ENCODE measurements at places on chromosomes 6 and 20. TPM values are rescaled to one million over a fixed set of nuclear protein-coding genes. Genes with fewer than 3 reads are reported as not detected.

The IBTK gene
- total RNA-seq: 26.5 TPM

The AHI1 gene
- 27.6 TPM for total RNA-seq

The WFDC11 gene
- not detected for total RNA-seq

The SLC17A5 gene
- total RNA-seq: 10.8 TPM

The PPT2 gene
- 62.3 TPM for total RNA-seq

DNA sequence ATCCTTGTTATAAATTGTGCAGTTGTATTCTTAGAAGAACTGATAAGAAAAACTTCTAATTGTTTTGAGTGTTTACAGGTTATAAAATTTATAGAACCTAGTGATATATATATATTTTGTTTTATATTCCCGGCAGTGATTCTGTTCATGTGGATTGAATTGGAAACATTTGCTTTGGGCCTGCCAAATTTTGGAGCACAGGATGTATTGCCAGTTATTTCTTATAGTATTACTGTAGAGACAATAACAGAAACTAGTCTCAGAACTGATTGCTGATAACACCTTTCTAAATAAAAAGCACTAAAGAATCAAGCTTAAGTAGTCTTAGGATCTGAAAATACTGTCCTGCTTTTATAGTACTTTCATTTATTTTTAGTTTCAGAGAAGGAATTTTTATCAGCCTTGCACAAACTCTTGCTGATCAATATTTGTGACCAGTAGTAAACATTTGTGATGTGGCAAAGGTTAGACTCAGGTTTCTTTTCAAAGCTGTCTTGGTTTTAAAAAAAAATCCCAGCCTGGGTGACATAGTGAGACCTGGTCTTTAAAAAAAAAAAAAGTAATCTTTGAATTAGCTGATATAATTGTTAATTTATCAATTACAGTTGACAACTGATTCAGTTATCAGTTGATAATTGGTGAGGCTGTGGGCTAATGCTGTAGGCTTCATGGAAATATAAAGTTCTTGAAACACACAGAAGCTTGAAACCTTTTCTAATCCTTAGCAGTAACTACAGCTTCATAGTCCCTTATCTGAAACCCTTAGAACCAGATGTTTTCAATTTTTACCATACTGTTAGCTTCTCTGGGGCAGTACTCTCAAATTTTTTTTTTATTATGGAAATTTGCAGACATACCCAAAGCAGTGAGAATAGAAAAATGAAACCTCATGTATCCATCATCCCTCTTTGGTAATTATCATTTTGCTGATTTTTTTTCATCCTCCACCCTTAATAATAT lies 42.4 kb downstream of the RNGTT start:
- no peak for DNase-seq

GRCh38 chr6:2109796-2110195 lies 135.6 kb downstream of the GMDS start:
- DNase-seq: no peak

- no peak for DNase-seq
These were observed 238.9 kb upstream of the FLRT3 start for GRCh38 chr20:14576196-14576877.

DNA sequence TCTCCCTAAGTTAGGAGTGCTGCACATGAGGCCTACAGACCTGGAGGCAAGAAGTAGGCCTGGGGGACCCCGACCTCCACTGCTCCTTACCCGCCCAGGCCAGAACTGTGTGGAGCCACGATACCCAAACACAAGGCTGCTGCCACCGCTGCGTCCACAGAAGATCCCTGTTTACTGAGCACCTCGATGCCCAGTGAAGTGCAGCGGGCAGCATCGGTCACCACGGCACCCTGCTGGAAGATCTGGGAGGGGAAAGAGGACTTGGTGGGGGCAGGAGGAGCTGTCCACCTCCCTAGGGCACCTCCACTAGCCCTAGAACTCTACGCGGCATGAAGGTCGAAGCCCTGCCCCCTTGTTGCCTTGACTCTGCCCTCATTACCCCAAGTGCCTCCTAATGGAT lies 9.9 kb downstream of the GGT7 start:
- no peak for DNase-seq

- DNase-seq: no peak
These were observed 392.6 kb upstream of the MARCKS start for GRCh38 chr6:113464536-113464935.

GRCh38 chr6:4272996-4273395 lies 137.6 kb upstream of the ECI2 start:
- DNase-seq: no peak

- no peak for DNase-seq
These were observed 48.0 kb downstream of the NFATC2 start for GRCh38 chr20:51494241-51495110.

DNA sequence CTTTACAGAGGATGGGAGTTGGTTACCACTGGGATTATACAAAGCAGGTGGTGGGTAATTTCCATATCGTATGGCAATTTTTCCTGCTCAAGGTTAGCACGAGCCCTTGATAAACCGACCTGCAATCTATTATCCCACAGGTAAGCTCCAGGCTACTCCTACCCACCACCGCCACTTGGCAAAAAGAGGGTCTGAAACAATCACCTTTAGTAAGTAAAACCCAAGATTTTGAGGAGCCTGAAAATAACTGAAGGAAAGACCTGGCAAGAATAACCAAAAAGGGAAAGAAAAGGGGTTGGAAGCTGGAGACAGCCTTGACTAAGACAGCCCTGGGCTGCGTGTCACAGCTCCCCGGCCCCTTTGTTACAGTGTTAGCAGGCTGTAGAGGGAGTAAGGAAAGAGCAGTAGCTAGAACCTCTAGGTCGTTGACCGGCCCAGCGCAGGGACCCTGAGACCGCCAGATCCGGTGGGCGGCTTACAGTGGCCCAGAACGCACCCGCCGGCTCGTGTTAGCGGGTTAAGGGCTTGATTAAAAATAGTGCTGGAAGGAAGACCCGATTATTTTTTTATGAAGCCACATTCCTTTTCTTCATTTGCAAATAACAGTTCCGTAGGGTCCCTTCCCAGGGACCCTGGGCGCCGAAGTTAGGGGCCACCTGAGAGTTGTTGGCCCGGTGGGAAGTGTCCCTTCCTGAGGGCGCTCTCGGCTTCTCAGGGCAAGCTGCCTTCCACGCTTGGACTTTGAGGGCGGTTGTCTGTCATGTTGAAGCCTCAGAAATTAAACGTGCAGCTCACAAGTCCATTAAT lies 30.5 kb downstream of the TFAP2B start:
- DNase-seq: no peak

DNA sequence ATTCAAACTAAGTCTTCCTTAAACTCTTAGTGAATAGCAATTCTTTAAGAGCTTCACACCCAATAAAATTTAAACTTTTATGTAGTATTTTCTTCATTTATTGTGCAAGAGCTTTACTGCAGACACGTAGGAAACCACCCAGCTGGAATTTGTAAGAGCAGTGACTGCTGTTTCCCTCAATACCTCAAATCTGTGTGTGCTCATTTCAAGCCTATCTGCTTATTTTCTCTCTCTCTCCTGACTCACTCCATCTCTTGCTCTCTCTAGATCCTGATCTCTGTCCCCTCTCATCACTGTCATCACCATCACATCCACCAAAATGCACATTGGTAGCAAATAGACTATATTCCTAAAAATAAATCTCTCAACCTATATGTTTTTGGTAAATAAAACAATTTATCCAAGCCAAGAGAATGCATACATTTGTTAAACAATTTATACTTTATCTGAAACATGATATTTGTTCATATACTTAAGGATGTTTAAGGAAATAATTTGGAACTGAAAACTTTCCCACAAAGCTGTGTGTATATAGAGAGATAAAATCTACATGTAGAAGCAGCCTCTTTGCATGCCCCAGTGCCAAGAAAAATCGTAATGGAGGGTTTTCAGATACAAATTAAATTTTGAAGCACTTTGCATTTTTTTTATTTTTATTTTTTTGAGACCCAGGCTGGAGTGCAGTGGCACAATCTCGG lies 273.0 kb downstream of the TFAP2A start:
- DNase-seq: no peak

DNA sequence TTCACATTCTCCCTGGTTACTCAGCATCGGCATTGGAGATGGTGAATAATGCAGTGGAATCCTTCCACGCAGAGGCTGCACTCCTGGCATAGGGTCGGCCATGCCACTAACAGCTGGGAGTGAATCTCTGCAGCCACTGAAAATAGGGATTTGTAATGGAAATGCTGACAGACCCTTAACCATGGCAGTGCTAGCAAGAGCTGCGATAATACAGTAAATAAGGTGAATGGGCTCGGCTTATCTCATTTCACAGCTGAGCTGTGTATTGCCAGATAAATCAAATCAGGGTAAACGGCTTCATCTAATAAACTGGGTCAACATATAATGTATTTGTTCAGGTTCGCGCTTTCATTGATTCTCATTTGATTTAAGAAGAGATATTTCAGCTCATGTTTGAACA lies 156.8 kb downstream of the SLC35B3 start:
- DNase-seq: no peak

DNA sequence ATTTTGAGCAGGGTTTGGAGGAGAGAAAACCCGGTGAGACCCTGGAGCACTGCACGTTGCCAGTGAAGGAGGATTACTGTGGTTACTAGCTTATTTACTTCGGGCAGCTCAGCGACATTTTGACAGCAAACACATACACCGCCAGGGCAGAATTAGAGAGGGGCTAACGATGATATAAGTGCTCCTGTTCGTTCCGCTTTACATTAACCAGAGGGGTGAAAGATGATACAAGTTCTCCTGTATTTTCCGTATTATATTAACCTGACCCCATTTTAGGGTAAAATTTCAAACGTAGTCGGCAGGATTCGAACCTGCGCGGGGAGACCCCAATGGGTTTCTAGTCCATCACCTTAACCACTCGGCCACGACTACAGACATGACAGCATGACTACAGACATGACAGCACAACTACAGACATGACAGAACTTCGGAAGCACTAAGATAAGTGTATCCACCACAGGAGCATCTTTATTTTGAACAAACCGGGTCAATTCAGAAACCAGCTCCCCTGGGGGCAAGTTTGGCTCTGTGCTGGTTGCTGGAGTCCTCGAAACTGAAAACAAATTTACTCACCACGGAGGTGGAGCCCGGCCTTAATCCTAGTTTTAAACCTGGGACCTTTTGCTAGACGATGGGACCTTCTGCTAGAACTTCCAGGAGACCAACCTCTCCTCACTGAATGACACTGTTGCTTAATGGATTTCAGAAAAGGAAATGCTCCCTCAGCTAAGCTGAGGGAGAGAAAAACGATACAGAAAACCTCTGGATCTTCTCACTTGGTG lies 80.4 kb upstream of the ZNF184 start:
- DNase-seq: peak; percentile 48

- peak; percentile 22 for DNase-seq
These were observed at the start of gene DSP for GRCh38 chr6:7541175-7542064. DSP (plus strand) TSS chr6:7541671; CDS start chr6:7541916, 245 bp downstream.

DNA sequence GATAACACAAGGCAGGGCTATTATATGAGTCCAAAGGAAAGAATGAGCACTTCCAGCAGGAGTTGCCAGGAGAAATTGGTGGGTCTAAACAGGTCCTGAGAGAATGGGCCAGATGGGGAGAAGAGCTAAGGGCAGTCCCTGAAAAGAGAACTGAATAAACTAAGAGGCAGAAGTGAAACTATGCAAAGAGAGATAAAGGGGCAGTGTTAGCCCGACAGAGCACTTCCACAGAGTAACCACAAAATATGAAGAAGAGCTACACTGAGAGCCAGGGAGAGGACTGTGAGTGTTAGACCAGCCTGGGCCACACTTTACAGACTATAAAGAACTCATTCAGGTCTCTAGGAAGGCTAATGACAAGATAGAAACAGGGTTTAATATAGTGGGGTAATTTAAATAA lies 43.8 kb downstream of the RALGAPA2 start:
- DNase-seq: no peak
